ENCODE measurements at places on chromosomes 1 and 21. TPM values are rescaled to one million over a fixed set of nuclear protein-coding genes. Genes with fewer than 3 reads are reported as not detected.

IKBKE gene
- 10.9 TPM for total RNA-seq

DCLRE1B gene
- 8.6 TPM for total RNA-seq

TMEM269 gene
- under 0.01 TPM for total RNA-seq

AGMAT gene
- total RNA-seq, result 2.1 TPM

ACBD6 gene
- 57.7 TPM for total RNA-seq

ETNK2 gene
- total RNA-seq, result 8.3 TPM

RGS8 gene
- total RNA-seq, result not detected

INSRR gene
- not detected for total RNA-seq

AGBL4 gene
- total RNA-seq, result 0.15 TPM

NCAM2 gene
- total RNA-seq, result 1.0 TPM

SPRR5 gene
- not detected for total RNA-seq

SPRR2D gene
- total RNA-seq, result not detected

C1orf232 gene
- not detected for total RNA-seq

PINK1 gene
- 46.4 TPM for total RNA-seq

OVAAL gene
- not detected for total RNA-seq

COL6A2 gene
- 691 TPM for total RNA-seq

CLDN17 gene
- not detected for total RNA-seq

NBPF11 gene
- total RNA-seq, result 2.1 TPM

MROH7 gene
- not detected for total RNA-seq

RPS6KC1 gene
- 7.7 TPM for total RNA-seq

PLPPR4 gene
- total RNA-seq, result under 0.01 TPM

CYP4A11 gene
- total RNA-seq, result not detected

TTC39A gene
- total RNA-seq, result 0.30 TPM

KRTAP21-2 gene
- total RNA-seq, result not detected

HFM1 gene
- 0.34 TPM for total RNA-seq

TSPEAR gene
- total RNA-seq, result not detected

BRDT gene
- not detected for total RNA-seq

F5 gene
- total RNA-seq, result not detected

PLPPR5 gene
- under 0.01 TPM for total RNA-seq

TSNAX gene
- total RNA-seq, result 21.5 TPM

KIF26B gene
- 0.59 TPM for total RNA-seq

SERTAD4 gene
- 0.15 TPM for total RNA-seq

FCMR gene
- 1.0 TPM for total RNA-seq

NUF2 gene
- 34.0 TPM for total RNA-seq

BEST4 gene
- total RNA-seq, result not detected

HSPA6 gene
- under 0.01 TPM for total RNA-seq

LCE2A gene
- total RNA-seq, result not detected

OR10Z1 gene
- total RNA-seq, result not detected

CFHR2 gene
- not detected for total RNA-seq

CLCA1 gene
- total RNA-seq, result not detected

LAD1 gene
- total RNA-seq, result not detected

TIMM17A gene
- 51.6 TPM for total RNA-seq

SHE gene
- total RNA-seq, result not detected

RGS4 gene
- total RNA-seq, result 111 TPM

Measured in bronchus fibroblast of lung (primary cell).